Activated CD4-positive, alpha-beta T cell treated with anti-CD3 and anti-CD28 coated beads, Interleukin-2, Interleukin-6, amounts not matched to agents 100 ng/mL and 50 ng/mL, durations not matched to agents 16 hours and 8 hours (primary cell): ENCODE measurements at places on chromosomes 7 and 10.

GRCh38 chr7:90717296-90718060 lies 121.4 kb downstream of the CDK14 start:
- DNase-seq, result no peak

DNA sequence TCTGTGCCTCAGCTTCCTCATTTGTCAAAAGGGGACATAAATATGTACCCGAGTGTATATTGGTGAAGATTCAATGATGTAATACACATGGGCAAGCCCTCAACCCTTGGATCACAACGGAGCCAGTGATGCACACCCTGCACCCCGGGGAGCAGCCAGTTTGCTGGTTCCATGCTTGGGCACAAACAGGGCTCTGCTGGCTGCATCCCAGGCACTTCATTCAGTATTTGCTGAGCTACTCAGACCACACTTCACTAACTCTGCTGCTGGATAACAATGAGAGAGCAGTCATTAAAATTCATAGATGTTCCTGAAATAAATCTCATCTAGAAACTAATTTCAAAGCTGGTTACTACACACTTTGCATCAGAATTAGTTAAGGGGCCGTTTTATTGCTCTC lies 72.0 kb downstream of the SCRN1 start:
- no peak for DNase-seq

DNA sequence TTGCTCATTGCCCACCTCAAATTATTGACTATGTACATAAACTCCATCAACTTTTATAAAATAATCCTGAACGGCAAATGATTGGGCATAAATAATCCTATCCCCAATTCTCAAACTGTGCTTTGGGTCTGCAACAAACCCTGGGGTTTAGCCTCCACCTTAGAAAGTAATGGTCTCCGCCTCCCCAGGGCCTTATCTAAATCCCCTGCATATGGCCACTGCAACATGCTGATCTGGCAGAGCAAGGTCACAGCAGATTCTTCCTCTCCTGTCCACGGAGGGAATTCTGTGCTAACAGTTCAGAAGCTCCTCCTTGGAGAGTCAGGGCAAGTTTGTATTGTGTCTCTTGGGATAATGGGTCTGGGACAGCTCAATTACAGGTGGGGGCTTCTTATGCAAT lies 18.4 kb downstream of the FXYD4 start:
- DNase-seq, result no peak

- peak; percentile 47 for DNase-seq
Observed at GRCh38 chr7:24573554-24574338, 494 bp downstream of the PALS2 start.

GRCh38 chr7:101862280-101863220 lies 45.1 kb downstream of the CUX1 start:
- DNase-seq, result no peak

- DNase-seq, result no peak
Observed at GRCh38 chr10:111083222-111084095, 6.6 kb downstream of the ADRA2A start.

- no peak for DNase-seq
Observed at GRCh38 chr10:60473557-60473956, 83.9 kb upstream of the ANK3 start.

DNA sequence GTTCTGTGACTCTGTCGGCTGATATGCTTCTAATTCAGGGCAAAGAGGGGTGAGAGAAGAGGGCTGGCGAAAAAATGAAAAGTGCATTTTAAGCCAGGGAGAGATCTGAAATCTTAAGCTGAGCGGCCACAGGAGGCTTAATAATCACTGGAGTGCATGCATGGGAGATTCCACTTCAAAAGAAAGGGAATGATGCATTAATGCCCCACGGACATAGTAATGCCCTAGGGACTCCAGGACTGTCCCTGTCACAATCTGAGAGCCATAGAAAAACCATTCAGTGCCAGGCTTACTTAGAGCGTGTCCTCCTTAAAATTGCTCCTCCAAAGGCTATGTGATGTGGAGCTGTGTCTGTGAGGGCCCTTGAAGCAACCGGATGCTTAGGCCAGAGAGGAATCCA lies 75.1 kb downstream of the NHLRC2 start:
- DNase-seq, result no peak

- DNase-seq, result peak; percentile 74
Observed at GRCh38 chr7:774161-775109, 47.4 kb upstream of the PRKAR1B start.

DNA sequence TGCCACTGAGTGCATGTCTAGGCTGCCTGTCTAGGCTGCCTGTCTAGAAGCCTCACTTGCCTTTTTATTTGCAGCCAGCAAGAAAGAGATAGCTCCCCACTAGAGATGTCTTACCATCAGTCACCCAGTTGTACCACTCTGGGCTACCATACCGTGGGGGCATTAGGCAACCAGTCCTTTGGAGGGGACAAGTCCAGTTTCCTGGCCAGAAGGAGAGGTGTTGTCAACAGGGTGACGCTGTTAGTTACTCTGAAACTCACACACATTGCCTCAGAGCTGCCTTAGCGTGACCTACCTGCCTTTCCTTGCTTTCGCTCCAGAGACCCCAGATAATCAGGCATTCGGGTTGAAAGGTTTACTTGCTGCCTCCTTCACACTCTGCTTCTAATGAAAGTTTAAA lies 155.4 kb downstream of the CELF2 start:
- DNase-seq, result peak; percentile 44

- DNase-seq, result no peak
Observed at GRCh38 chr10:69661414-69662172, 31.5 kb downstream of the FAM241B start.
